SHP77 (cell line): ENCODE measurements at places on chromosomes 1 and 21.

DNA sequence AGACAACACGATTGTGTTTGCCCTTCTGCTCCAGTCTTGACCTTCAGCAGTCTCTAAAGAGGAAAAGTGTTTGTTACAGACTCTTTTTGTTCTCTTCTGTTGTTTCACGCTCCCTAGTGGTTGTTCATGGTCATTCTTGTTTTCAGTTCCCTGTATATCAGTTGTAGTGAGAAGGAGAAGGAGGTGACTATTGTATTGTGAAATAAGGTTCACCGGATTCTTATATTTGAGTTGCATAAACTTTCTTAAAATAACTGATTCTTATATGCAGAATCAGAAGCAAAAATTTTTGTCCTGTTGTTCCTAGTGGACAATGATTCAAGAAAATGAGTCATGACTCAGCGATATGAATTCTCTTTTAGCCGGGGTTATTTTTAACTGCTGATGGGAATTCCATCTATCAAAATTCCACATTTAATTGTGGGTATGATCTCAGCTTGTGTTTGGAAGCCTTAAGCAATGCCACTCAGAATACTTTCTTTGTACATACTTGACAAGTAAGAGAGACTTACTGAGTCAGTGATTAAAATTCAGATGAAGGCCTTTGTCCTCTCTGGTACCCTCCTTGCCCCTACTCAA, 152.2 kb downstream of the CLEC20A start:
- DNase-seq, result no peak

DNA sequence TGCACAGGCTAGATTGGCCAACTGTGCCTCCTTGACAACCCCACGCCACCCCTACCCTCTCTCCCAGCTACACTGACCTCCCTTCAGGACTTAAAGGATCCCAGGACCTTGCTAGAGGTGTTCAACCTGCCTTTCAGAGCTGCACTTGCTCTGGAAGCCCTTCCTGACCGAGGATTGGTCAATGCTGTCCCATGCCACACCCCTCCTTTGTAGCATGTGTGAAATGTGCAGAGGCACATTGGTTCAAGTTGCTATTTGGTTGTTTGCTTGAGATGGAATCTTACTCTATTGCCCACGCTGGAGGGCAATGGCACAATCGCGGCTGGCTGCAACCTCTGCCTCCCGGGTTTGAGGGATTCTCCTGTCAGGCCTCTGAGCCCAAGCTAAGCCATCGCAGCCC, 21.8 kb downstream of the ACTA1 start:
- no peak for DNase-seq

DNA sequence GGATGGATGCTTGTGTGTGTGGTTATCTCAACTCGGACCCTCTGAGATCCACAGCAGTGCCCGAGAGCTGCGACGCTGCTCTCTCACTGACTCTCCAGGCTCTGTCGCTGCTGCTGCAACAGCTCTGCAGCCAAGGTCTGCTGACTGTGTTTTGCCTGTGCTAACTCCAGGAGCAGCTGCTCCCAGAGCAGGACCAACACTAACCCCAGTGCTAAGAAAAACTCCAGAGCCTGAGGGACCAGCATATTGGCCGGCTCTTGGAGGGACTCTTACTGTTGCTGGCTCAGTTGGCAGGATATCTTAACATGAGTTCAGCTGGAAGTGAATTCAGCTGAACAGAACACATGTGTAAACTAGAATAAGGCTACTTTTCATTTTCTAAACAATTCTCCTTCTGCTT, 4.4 kb downstream of the LCE2C start:
- DNase-seq, result no peak

GRCh38 chr1:54013393-54014008, 4.5 kb downstream of the LDLRAD1 start:
- DNase-seq, result no peak

DNA sequence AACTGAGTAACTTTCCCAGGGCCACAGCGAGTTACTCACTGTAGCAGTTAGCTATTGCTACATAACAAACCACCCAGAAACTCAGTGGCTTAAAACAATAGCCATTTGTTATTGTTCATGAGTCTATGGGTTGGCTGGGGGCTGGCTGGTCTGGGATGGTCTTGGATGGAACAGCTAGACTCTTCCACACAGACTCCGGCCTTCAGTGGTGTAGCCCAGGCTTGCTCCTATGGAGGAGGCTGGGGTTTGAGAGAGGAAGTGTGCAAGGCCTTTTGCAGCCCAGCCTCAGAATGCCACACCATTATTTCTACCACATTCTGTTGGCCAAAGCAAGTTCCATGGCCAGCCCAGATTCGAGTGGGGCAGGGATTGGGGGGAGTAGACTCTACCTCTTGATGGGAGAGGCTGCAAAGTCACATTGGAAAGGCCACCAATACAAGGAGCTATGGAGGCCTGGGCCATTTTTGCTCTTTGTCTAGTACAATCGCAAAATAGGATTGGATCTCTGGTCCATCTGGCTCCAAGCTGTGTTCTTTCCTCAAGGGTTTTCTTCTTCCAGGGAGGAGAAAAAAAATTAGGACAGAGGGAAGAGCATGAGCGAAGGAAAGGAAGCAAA, 37.5 kb upstream of the TTC22 start:
- no peak for DNase-seq
